ENCODE measurements at places on chromosomes 2 and 18.

DNA sequence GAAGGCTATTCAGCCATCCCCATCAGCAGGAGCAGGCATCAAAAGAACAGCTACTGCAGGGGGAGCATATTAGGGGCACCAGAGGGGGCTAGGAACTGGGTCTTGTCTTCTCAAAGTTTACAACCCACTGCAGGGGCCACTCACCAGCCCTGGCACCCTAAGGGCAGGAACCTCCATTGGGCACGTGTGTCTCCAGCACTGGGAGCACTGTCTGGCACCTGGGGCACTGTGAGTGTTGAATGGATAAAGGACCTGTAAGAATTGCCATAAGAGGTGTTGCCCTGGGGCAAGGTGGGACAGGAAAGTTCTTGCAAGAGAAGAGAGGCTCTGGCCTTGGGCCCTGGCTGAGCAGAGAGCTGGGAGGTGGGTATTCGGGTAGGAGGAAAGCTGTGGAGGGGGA, 1.4 kb upstream of the STEAP3 start:
- no peak for DNase-seq

DNA sequence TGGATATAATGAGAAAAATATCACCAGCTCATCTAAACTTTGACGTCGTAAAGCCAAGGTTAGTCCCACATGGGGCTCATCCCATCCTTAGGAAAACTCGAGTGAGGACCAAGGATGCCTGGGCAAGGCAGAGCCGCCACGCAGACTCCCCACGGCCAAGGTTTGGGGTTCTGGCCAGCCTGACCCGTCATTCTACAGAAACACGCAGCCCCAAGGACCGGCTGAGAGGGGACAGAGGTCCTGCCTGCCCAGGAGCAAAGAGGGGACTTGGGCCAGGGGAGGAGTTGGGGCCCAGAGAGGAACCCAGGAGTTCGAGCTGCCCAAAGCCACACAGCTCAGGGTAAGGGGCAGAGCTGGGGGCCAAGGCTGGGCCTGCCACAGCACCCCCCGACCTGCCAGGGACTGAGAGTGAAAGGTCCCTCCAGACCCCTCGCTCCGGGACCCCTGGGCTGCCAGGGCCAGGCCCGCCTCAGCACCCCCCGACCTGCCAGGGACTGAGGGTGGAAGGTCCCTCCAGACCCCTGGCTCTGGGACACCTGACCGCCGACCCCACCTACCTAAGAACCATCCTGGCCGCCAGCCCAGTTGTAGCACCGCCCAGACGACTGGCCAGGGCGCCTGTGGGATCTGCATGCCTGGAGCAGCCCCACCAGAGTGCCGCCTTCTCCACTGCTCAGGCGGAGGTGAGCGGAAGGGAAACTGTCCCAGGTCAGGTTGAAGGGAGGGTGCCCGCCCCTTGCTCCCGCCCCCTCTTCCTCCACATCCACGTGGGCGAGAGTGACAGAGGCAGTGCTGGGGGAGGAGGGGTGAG, at the start of gene PDCD1:
TSS of gene PDCD1 (minus strand) at position 689 of the 811 bp plus-strand sequence. CDS start at position 633, 56 bp downstream.
- peak; percentile 29 for DNase-seq

GRCh38 chr2:62335612-62336011, 139.7 kb downstream of the B3GNT2 start:
- DNase-seq = no peak

DNA sequence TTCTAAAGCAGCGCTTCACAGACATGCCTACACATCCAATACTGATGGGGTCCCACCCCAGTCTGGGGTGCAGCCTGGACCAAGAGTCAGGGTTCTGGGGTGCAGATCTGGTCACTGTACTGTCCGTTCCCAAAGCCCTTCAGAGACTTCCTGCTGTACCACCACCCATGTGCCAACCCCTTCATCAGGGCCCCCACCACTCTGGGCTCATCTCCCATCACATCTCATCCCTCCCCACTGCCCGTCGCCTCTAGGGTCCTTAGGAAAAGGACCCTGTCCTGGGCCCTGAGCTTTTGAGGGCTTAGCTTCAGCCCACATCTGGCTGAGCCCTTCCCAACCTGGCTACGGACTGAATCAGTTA, 37.9 kb upstream of the ID2 start:
- no peak for DNase-seq

DNA sequence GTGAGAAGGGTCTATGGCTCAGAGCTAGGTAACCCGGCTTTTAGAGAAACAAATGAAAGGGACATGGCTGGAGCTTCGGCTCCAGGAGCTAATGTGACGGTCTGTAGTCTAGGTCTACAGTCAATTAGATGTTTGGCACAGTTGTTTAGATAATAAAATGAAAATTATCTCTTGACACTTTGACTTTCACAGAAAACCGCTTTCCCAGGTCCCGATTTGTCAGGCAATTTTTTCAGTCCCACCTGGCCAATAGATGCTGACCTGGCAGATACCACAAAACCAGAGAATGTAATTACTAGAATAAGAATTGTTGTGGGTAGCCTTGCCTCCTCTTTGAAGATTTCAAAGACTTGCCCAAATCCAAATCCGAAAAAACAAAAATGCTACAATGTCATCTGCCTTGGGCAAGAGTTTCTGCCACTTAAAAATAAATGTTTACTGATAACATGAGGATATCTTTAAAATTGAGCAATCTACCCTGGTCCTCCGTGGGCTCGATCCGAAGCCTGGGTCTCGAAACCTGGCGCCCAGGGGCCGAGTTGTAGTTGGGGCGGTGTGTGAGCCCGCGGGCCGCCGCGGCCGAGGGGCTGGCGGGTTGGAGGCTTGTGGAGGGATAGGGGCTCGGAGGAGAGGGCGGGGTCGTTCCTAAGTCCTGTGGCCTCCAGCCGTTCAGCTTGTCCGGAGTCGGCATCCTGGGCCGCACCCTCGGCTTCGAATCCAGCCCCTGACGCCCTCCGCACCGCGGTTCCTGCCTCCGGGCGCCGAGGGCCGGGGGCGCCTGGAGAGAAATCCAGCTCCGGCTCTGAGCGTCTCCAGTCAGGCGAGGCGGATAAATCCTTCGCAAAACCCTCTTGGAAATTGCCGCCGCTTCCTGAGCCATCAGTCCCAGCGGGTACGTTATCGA, 2.3 kb downstream of the EMX1 start:
- no peak for DNase-seq

DNA sequence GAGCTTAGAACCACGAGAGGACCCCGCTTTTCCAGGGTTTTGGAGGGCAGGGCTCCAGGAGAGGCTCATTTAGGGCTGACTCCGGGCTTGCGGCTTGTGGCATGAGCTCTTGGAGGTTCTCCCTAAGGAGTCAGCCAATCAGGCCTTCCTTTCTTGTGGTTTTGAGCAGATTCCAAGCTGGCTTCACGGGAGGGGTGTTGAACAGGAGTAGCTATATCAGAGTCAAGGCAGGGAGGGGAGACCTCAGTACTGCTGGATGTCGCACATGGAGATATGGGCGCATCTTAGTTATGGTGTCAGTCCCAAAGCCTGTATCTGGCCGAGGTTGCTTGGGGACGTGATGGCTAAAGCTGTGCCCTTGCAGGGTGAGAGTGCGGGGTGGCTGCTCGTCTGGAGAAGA, 98.6 kb downstream of the AGAP1 start:
- DNase-seq = no peak

GRCh38 chr2:19987936-19988335, 2.0 kb downstream of the WDR35 start:
- no peak for DNase-seq

DNA sequence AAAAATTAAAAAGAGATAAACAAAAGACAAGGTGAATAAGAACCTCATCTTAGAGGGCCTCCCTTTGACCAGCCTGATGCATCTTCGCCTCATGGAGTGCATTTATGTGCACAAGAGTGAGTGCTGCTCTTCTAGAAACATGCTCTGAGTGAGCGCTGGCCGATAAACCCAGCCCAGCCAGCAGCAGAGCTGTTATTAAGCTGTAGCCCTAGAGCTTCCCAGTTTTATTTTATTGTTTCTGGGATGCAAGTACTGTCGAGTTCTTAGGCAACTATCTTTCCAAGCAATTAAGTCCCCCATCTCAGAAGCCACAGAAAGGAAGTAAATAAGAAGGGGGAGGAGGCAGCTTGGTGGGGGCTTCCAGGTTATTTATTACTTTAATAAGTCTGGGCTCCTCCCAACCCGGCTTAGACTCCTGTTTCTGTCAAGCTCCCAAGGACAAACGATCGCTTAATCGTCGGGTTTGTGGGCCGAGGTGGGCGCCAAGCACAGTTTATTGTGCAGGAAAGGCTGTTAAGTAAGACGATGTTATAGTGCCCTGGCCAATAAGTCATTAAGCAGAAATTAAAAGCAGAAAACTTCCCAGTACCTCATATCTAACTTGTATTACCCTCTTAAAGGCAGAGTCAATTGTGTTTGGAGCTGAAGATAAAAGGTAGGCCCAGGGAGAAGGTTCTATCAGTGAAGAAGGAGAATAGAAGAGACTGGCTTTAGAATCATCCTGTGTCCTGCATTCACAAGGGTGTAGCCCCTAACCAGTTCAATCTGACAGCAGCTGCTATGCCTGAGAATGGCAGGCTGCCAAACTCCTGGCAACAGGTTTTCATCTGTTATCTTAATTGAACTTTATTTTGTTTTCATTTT, 176.3 kb downstream of the PIK3C3 start:
- no peak for DNase-seq

DNA sequence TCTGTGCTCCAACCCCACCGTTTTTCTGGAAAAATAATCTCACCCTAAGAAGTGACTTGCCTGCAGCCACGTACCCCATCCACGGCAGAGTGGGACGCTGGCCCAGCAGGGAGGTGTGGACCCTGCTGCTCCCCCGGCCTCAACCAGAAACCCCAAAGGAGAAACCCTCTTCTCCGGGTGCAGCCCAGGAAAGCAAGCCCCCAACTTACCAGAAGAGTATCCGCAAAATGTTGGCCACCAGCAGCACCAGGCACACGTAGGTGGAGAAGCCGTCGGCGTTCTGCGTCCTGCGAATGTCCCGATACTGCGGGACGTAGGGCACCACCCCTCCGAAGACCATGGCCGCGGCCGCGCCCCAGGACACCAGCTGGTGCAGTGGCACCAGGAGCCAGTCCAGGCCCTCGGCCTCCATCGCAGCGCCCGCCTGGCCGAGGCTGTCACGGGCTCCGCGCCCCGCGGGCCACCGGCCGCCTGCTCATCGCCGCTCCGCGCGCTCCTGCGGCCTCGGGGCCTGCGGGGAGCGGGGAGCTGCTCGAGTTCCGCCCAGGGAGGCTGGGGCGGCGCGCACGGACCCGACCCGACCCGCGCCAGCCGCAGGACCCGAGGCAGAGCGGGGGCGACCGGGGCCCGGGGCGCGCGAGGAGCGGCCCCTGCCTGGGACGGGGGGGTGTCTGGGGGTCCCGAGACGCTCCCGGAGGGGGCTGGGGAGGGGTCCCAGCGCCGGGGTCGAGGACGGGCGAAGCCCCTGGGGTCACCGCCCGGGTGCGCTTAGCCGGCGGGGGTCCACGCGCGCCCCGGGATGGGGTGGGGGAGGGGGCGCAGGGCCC, 725 bp downstream of the SLC66A2 start:
- no peak for DNase-seq

DNA sequence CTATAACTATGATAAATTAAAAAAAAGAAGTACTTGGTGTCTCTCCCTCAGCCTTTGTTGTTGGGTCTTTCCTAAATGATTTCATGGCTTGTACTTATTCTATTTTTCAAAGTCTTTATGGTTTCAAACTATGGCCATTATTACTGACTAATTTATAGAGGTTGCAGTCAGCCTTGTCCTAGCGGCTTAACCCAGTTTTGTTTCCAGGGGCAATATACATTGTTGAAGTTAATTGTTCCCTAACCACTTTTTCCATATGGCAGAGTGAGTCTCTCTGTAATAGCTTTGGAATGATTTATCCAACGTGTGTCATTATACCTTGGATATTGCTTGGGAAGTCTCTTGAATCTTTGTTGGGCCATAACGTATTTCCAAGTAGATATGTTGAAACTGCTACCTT, 408.8 kb downstream of the HRH4 start:
- no peak for DNase-seq

DNA sequence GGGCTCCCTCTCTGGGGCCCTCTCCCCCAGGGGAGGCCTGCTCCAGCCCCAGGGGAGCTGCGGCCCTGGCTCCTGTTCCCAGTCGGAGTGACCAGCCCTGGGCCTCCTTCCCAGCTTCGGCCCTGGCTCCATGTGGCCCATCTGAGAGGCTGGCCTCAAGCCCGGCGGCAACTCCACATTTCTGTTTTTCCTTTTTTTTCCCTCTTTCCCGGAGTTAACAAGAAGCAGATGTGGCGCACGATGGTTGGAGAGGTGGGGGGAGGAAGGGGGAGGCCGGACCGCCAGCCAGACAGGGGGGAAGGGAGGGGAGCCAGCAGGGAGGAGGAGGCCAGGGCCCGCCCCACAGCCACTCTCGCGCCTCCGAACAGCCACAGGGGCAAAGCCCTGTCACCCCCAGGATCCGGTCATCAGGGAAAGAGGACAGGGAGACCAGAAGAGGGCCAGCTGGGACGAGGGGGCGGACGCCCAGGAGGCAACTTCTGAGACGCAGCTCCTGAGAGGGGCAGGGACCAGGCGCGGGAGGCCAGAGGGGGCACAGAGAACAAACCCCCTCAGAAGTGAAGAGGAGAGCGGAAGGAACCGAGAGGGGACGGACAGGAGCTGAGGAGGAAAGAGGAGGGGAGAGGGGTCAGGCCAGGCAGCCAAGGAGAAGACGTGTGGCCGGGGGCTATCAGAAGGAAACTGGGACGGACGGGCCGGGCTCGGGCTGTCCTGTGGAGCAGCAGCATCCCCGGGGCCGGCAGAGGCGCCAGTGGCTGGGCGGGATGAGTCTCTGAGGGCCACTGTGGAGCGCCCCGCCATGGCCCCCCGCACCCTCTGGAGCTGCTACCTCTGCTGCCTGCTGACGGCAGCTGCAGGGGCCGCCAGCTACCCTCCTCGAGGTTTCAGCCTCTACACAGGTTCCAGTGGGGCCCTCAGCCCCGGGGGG, at the start of gene EMILIN1:
TSS of gene EMILIN1 (plus strand) at position 349 of the 928 bp plus-strand sequence. CDS start at position 800, 451 bp downstream.
- DNase-seq = no peak

Data from activated naive CD8-positive, alpha-beta T cell treated with anti-CD3 and anti-CD28 coated beads, Interleukin-2, amount 50 U/mL, for 16 hours (primary cell).